ENCODE measurements at places on chromosomes 4 and X.

- DNase-seq = no peak
Measured at GRCh38 chr4:30760551-30760950, 40.4 kb downstream of the PCDH7 start.

DNA sequence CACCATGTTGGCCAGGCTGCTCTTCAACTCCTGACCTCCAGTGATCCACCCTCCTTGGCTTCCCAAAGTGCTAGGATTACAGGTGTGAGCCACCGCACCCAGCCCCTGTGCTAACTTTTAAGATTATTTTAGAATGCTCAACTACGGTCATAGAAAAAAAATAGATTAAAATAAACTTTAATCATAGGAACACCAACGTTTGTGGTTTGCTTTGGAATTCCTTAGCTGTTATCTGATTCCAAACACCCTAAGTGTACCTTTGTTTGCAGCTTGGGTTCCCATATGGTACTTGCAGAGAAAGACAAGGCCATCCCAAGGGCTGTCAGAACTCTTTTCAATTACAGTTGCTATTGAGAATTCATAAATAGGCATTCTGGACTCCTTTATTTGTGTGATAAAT, 90.1 kb upstream of the EFHC2 start:
- no peak for DNase-seq

GRCh38 chrX:119552508-119552907, 12.7 kb downstream of the STEEP1 start:
- no peak for DNase-seq

GRCh38 chr4:22897520-22898108, 204.9 kb downstream of the GBA3 start:
- no peak for DNase-seq

DNA sequence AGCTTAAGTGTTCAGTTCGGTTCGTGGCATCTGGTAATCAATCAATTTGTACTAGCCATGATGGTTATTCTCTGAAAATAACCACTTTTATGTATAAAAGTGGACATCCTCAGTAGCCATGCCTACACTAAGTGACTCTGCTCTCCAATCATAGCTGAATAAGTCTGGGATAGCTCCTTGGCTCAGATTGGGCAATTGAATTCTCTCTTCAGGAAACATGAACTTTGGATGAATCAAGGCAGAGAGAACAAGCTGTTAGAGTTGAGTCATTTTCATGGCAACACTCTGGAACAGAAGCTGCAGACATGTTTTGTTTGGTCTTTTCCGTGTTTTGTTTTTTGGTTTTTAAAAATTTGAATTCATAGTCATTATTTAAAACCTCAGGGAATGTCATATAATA, 66.8 kb upstream of the TMEM164 start:
- DNase-seq = no peak

- DNase-seq = no peak
Measured at GRCh38 chr4:17117746-17118145, 219.3 kb upstream of the LDB2 start.

GRCh38 chr4:17854036-17854435, 43.3 kb downstream of the NCAPG start:
- no peak for DNase-seq

- DNase-seq = no peak
Measured at GRCh38 chr4:182192511-182193181, 50.6 kb upstream of the TENM3 start.

GRCh38 chr4:159607809-159608208, 504.9 kb downstream of the RAPGEF2 start:
- DNase-seq = no peak

DNA sequence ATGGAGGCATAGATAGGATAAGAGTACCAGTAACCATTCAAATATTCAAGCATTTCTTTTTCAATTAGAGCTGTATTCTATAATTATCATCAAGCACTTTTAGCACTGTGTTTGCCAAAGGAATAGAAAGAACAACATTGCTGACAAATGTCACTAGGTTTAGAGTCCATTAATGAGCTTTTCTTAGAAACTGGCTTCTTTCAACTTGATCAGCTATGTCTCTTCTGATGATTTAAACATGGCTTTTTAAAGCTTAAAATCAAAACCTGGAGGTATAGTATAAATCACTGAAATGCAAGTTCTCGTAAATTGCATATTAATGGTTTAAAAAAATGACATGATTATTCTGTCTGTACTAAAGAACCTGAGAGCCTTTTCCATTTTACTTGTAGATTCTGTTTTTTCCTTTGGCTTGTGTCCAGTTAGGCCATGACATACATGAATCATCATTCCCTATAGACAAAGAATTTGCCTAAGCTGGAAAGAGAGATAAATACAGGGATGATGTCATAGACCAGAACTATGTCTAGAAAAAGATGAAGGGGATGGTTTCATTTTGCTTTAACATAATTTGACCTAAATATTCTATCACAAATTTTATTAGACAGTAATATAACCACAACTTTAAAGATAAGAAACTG, 340.1 kb upstream of the CTSO start:
- no peak for DNase-seq

DNA sequence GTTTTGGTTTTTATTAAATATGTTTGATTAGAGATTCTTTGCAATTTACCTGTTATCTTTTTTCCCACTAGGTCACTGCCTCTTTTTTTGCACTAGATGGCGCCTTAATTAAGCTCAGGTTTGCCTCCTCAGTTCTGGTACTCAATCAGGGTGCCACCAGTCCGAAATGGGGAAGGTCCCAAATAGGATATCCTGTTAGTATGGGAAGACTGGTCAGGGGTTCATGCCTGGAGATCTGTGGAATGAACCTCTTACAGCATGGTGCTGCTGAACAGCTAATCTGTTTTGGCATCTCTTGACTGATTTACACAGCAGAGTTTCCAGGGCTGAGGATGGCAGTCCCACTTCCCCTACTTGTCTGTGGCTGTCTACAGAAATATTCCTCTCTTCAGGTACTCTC, 24.2 kb upstream of the VSIG1 start:
- no peak for DNase-seq

- no peak for DNase-seq
Measured at GRCh38 chr4:26746802-26747213, 113.8 kb upstream of the STIM2 start.
